ENCODE measurements at places on chromosomes 4 and X.

- DNase-seq = no peak
Observed at GRCh38 chr4:97073194-97073593, 1070.1 kb downstream of the STPG2 start.

GRCh38 chr4:2277956-2278355 lies 16.0 kb upstream of the MXD4 start:
- no peak for DNase-seq

DNA sequence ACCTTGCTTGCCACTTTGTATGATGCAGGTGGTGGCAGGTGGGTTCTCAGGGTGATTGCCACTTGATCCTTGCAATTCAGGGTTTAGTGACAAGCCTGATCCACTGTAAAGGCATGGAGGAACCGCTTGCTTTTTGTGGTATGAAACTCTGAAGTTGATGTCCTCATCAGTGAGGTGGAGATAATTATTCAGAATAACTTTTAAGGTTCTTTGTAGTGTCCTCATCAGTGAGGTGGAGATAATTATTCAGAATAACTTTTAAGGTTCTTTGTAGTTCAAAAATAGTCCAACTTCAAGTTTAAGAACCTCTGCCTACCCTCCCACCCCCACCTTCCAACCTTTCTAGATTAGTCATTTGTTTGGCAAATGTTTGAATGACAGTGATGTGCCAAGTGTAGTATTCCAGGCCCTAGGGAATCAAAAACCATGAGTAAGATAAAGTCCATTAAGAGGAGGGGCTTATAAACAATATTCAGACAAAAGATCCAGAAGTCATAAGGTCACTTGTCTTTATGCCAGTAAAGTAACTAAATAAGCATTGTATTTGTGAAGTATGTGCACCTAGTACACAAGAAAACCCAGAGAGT lies 51.2 kb downstream of the DCUN1D4 start:
- no peak for DNase-seq

- DNase-seq = no peak
Observed at GRCh38 chr4:97152149-97152548, 991.1 kb downstream of the STPG2 start.

DNA sequence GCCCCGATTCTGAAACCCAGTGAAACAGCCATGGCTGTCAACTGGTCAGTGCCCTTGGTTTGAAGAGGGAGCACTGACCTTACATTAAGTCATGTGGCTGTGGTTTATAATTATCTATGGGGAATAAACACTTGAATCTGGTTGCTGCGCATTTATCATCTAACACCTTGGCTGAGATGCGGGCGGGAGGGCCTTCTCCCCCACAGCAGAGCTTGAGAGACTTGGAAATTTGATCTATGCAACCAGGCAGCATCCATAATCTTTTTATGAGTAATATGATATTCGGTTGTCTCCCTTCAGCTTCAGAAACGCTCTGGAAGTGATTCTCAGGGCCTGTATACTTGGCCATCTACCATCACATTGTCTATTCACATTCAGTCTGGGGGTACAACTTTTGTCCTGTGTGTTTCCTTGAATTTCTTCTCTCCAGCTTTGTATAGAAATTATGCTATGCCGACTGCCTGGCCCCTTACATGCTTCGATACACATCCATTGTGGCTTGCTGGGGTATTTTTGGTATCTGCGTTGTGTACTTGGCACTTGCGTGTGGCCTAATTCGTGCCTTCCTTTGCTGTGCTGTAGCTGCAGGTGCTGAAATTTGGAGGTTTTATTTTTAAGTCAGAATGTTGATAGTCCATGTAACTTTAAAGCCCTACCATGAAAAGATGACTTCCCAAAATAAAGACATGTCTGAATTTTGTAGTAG lies 321.6 kb downstream of the ARHGAP10 start:
- DNase-seq = no peak

DNA sequence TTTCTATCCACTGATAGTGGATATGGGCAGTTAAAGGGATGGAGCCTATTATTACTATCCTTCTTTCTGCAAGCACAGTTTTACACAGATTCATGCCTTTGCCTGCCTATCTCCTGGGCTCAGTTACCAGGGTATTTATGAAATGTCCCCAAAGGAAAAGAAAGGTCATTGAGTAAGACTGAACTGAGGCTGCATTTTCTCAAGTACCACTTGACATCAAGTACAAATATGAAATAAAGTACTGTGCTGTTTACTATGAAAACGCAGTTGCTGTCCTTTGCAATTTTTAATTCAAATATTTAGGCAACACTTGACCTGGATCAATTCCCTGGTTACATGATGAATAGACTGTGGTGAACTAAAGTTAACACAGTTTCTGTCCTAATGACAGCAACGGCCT lies 23.5 kb upstream of the SPANXN4 start:
- DNase-seq = no peak

DNA sequence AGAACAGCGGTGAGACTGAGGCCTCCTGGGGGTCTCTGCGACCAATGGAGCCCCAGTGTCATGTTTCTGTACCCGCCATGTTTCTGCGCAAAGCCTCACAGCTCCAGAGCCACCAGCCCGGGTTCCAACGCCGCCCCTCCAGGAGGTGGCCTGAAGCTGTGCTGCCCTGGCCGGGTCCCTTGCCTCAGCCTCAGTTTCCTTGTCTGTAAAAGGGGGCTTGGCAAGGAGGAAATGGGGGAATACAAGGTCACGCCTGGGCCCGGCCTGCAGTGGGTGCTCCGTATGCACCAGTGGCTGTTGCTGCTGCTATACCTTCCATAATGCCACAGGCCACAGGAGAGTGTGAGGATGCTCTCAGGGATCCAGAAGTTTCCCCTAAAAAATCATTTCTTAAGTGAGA lies 229.5 kb downstream of the AFAP1 start:
- DNase-seq = no peak

DNA sequence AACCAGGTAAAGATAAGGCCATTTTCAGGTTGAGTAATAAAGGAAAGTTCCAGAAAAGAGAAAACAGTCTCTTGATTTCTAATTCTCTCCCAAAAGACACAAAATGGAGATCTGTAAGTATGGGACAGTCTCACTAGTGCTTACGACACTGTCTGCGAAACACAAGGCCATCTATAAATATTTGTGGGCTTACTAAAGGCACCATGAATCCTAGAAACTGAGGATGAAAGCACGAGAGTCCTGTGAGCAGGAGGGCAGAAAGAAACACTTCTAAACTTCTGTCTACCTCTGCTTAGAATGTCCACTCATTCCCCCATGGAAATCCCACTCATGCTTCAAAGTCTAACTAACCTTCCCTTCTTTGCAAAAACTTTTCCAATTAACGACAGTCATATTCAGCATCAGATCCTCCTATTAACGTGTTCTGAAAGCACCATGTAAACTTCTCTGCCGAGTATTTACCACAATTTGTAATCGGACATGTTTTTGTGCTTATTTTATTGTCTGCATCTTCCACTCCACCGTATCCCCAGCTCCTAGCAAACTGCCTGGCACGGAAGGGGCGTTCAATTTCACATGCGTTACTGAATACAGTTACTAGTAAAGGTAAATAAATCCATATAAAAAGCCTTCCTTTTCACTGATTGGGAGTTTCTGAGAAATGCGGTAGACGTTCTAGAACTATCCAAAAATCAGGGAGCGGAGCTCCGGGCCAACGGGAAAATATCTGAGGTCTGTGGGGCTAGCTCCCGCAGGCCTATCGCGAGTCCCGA lies 665 bp downstream of the PSMD10 start:
- no peak for DNase-seq

DNA sequence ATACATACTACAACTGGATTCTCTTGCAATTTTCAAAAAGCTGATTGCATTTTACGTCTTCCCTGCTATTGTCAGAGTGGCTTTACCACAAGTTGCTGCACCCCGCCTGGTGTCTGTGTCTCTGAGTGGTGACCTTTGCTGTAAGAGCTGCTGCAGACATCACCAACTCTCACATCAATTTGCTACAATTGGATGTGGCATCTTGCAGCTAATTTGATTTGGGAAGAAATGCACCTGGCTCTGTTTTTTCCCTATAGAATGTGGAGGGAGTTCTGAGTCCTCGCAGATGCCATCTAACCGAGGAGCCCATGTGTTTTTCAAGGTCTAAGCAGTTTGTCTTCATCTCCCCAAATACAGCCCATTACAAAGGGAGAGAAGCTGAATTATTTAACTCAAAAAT lies 73.8 kb upstream of the PHOX2B start:
- no peak for DNase-seq

DNA sequence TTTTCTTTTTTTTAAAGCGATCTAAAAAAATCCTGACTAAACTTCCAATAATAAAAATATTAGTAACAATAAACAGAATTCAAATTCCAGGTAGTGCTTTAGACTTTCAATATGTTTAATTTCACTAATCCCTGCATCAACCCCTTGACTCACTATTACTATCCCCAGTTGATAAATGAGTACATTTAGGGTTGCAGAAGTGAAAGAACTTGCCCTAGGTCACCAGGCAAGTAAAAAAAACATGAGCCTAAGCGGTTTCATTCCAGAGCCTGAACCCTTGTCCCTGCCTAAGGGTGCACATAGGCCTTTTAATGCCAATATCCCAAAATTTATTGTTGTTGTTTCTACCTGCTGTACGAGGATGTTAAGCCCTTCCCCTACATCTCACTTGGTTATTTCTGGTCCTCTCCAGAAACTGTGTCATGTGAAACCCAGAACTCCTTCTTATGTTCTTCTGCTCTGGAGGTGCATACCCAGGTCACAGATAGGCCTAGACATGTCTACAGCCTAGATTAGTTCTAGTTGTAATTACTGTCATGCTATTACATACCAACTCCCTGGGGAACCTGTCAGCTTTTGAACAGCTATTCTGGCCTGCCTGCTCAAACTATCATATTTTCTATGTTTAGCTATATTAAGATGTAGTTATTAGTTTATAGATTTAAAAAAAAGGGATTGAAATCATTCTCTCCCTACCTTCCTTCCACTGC lies 244.5 kb upstream of the PITX2 start:
- no peak for DNase-seq

- DNase-seq = no peak
Observed at GRCh38 chr4:139847602-139848001, 182.0 kb downstream of the MGST2 start.

GRCh38 chr4:76590798-76591281 lies 155.8 kb downstream of the SHROOM3 start:
- DNase-seq = no peak

DNA sequence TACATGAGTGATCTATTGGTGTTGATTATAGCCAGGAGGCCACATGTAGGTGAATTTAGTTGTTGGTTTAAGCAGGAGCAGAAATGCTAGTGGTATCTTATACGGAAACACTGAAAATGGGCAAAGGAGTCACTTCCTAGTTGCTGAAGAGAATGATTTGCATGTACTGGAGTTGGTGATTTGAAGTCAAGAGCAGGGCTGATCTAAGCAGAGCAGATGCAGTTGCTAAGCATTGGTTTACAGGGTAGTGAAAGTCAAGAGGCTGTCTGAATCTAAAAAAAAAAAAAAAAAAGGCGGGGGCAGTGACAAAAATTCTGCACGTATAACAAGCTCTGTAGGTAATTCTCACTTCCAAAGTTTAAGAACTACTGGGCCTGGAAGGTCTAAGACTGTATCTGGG lies 90.4 kb upstream of the HPRT1 start:
- DNase-seq = no peak

GRCh38 chr4:7003176-7003878 lies 39.8 kb upstream of the TADA2B start:
- no peak for DNase-seq

DNA sequence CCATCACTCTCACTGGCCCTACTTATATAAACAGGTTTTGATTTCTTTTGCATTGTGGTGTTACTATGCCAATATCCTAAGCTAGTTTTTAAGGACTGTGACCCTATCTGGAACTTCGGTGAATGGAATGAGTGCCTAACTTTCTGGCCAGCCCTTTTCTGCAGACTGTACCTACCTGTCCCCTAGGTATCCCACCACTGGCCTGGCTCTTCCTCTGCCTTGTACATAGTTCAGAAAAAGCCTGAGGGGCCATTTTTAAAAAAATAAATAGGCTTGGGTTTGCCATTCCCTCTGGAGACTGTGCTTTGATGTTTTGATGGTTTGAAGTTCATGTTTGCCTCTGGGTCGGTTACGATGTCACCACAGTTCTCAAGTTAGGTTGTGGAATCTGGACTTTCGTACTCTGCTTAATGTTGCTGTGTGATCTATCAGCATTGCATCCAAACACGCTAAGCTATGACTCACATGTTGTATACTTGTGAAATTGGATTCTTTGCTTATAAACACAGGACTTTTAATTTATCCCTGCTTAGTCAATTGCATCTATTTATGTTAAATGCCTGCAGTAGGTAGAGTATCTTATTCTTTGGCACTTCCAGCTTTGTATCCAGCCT lies 182.0 kb downstream of the ANKRD50 start:
- DNase-seq = no peak

- no peak for DNase-seq
Observed at GRCh38 chrX:133089411-133089810, 7.5 kb downstream of the USP26 start.

DNA sequence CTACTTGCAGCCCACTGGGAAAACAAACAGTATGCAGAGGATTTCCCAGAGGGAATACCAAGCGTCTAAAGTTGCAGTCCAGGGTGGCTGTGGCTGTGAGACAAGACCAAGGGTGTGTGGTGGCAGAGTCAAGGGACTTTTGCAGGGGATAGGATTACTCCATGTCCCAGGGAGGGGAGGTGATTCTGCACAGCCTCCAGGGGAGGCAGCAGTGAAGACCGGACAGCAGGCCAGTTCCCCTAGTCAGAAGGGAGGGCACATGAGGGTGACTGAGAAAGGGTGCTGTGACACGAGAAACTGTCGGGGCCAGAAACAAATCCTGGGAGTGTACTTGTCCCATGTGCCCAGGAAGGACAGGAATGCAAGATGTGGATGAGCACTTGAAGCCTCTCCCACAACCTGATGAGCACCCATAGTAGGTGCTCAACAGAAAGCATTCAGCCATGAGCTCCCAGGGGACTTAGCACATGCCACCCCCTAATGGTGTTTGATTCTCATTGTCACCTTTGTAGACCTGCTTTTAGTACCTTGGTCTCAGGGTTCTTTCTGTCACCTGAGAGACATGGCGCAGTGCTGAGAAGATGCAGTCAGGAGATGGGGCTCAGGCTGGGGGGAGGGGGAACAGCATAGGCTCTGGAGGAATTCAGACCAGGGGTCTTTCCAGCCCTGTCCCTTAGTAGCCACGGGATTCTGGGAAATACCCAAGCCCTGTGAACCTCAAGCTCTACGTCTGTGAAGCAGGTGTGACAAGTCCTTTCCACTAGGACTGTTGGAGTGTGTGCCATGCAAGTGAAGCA lies 18.1 kb upstream of the HSFX3 start:
- DNase-seq = no peak

GRCh38 chrX:121958886-121959285 lies 911.5 kb downstream of the GLUD2 start:
- DNase-seq = no peak

GRCh38 chr4:20298986-20299385 lies 47.3 kb downstream of the SLIT2 start:
- no peak for DNase-seq

GRCh38 chrX:111876646-111877045 lies 665 bp downstream of the TRPC5OS start:
- no peak for DNase-seq

DNA sequence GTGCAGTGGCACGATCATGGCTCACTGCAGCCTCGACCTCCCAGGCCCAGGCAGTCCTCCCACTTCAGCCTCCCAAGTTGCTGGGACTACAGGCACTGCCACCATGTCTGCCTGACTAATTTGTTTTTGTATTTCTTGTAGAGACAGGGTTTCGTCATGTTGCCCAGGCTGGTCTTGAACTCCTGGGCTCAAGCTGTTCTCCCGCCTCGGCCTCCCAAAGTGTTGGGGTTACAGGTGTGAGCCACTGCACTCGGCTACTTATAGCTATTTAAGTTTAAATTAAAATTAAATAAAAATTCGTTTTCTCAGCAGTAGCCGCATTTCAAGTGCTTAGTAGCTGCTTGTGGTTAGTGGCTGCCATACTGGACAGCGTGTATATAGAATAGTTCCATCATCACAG lies 3.5 kb downstream of the SMAD1 start:
- no peak for DNase-seq

- DNase-seq = no peak
Observed at GRCh38 chr4:174856926-174857800, 28.1 kb upstream of the GLRA3 start.

Data from omental fat pad (tissue), 4 donors.